Activated CD8-positive, alpha-beta memory T cell treated with anti-CD3 and anti-CD28 coated beads for 1 hour (primary cell): ENCODE measurements at places on chromosomes 4 and X.

DNA sequence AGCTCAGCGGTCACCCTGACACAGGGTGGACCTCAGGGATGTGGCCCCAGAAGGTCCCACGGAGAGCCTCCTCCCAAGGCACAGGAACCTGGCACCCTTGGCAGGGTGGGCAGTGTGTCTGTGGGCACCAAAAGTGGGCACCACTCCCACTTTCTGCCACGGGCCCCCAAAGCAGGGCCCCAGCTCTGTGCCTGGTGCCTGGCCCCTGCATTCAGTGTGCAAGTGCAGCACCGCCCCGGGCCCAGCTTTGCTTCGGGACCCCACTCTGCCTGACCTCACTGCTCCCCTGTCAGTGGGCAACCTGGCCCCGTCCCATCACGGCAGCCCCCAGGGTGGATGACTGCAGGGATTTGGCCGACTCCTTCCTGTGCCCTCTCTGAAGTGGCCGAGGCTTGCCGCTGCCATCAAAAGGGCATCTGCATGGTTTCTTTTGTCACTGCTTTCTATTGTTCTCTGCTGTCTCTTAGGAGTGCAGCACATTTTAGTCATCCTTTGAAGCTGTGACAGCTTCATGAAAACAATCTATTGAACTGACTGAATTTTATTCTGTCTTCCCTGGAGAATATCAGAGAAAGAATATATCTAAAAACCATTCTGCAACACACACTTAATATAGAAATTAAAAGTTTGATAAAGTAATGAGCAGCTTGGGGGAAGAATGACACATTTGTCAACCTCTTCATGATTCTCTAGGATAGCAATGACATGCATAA, 302.4 kb downstream of the FAM47B start:
- DNase-seq = no peak

- no peak for DNase-seq
Observed at GRCh38 chrX:19869193-19869592, 18.2 kb downstream of the SH3KBP1 start.

GRCh38 chrX:6898371-6898770, 249.1 kb upstream of the STS start:
- no peak for DNase-seq

DNA sequence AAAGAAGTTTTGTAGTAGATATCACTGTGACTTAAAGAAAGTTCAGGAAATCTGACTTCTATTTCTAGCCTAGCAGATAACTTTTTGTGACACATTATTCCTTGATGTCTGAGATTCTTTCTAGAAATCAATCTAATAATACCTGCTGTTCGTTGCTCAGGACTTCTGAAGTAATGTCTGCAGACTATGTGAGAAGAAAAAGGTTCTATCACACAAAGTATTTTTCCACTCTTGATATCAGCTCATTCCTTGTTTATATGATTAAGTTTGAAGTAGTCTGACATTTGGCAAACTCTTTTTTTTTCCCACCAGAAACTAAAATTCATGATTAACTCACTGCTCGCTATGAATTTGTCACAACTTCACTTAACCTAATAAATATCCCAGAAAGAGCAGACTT, 56.6 kb downstream of the TLL1 start:
- DNase-seq = no peak

GRCh38 chr4:84341559-84341958, 157.5 kb downstream of the NKX6-1 start:
- DNase-seq = no peak

DNA sequence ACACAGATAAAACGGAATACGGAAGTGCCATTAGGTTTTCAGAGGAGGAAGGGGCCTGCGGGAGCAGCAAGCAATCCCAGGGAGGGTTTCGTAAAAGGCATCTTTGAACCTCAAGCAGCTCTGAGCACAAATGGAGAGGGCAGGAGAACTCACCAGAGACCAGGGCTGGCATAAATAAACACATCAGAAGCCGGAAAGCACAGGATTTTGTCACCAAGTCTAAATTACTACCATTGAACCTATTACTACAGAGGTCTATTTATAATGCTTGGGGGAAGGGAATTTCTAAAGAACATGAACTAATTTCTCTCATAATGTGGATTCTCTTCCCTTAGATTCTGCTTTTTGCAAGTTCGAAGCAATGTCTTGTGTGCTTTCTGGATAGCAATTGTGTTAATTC, 39.6 kb upstream of the MBTPS2 start:
- DNase-seq = no peak

GRCh38 chr4:59553721-59554091, 1646.4 kb upstream of the ADGRL3 start:
- no peak for DNase-seq
